ENCODE measurements at places on chromosomes 2 and 18.

GRCh38 chr2:187547353-187547979 is 6.8 kb downstream of the TFPI start:
- peak; percentile 83 for DNase-seq

GRCh38 chr2:170235860-170236679 is 58.1 kb downstream of the MYO3B start:
- no peak for DNase-seq

DNA sequence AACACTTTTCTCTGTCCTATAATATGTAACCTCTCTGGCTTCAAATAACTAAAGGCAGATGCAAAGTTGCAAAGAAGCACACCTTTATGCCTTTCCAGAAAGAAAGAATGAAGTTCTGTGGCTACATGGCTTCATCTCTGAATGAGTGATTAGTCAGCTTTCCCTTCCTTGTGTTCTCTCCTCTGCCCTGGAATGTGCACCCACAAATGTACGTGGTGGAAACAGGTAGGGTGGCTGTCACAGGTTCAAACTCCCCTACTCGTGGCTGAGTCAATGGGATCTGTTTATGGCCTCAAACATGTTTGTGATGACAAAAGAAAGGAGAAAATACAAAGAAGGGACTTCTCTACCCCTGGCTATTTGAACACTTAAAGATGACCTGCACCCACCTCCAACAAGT is 55.5 kb upstream of the ACVR2A start:
- no peak for DNase-seq

- no peak for DNase-seq
Observed at GRCh38 chr2:216525972-216526371, 27.3 kb downstream of the RPL37A start.

- no peak for DNase-seq
Observed at GRCh38 chr2:14635391-14635871, 2.9 kb downstream of the LRATD1 start.

DNA sequence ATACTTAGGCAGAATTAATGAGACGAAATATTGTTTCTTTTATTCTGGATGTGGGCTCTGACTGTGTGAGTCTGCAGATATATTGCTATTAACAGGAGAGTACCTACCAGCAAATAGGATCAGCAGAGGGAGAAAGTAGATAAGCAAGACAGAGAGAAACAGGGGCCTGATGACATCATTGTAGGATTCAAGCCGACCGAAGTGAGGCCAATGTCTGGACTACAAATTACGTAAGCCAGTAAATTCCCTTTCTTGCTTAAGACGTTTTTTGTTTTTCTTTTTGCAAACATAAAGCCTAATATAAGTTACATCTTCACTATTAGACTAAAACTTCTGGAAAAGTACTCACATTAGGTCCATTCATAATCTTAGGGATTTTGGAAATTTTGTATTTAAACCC is 21.4 kb upstream of the PTPRM start:
- no peak for DNase-seq

GRCh38 chr2:225006730-225007129 is 35.5 kb downstream of the DOCK10 start:
- DNase-seq: no peak

- DNase-seq: no peak
Observed at GRCh38 chr18:60893355-60894097, 439.7 kb upstream of the CDH20 start.
